Stimulated activated CD4-positive, alpha-beta T cell treated with anti-CD3 and anti-CD28 coated beads, Interleukin-2, amount 100 ng/mL, for 48 hours (primary cell): ENCODE measurements at places on chromosomes 4 and X.

DNA sequence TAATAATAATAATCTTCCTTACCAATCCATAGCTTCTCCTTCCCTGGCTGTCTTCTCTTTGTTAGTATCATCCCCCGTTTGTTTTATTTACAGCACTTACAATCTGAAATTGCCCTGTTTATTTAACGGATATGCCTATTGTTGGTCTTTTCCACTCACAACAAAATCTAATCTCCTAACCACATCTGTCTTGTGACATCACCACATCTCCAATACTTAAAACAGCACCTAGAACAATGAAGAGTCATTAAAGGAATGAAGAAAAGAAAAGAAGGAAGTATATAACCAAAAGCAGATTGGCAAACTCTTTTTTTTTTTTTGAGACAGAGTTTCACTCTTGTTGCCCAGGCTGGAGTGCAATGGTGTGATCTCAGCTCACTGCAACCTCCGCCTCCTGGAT, 38.7 kb upstream of the JADE1 start:
- DNase-seq = no peak

DNA sequence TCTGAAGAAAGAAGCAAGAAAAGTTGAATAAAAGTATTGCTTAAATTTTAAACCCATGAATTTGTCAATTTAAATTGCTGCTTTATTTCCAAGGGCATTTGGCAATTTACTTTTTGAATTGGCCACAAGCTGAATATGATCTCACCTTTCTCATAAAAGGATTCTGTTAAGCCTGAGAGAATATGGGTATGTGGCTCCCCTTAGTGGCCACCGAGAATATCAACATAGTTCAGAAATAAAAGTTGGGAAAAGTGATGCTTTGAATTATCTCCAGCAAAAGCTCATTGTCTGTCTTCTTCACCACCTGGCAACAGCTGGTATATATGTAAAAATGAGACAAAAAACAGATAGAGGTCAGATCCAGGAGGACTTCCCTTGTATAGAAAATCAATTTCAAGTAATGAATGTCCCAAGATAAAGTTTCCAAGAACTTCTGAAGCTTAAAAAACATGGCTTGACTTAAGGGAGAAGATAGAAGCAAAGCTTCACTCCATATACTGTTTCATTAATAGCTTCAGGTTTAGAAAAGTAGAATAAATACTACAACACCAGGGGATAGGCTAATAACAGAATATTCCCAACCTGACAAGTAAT, 290.7 kb upstream of the FAM241A start:
- no peak for DNase-seq

- DNase-seq = no peak
These were observed 170.1 kb downstream of the LARP7 start for GRCh38 chr4:112807083-112807482.

GRCh38 chr4:20883677-20884076, 183.4 kb downstream of the PACRGL start:
- DNase-seq = no peak

GRCh38 chr4:182975806-182976205, 58.6 kb upstream of the DCTD start:
- peak; percentile 7 for DNase-seq

DNA sequence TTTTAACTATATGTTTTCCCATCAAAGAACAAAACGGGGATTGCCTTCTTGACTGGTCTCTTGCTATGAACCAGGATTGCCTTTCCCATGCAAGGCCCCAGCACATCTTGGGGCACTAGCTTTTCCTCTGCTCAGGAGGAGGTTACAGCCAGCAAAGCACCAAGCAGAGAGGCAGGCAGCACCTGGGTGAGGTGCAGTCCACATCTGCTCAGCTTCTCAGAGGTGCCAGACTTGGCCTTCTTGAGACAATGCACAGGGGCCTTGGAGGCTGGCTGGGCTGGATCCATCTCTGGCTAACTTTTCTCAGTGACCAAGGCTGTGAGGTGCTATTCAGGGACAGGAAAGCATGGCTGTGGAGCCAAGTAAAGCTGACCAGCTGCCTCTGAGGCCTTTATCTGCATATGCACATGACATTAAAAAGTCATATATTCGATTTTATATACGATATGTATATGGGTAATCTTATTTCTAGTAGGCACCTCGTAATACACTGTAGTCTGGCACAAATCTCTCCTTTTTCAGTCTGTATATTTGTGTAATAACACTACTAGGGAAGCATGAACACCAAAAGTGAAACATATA, 86.9 kb downstream of the CC2D2A start:
- DNase-seq = no peak

- DNase-seq = no peak
These were observed 1958.7 kb upstream of the IGFBP7 start for GRCh38 chr4:59068722-59069418.

DNA sequence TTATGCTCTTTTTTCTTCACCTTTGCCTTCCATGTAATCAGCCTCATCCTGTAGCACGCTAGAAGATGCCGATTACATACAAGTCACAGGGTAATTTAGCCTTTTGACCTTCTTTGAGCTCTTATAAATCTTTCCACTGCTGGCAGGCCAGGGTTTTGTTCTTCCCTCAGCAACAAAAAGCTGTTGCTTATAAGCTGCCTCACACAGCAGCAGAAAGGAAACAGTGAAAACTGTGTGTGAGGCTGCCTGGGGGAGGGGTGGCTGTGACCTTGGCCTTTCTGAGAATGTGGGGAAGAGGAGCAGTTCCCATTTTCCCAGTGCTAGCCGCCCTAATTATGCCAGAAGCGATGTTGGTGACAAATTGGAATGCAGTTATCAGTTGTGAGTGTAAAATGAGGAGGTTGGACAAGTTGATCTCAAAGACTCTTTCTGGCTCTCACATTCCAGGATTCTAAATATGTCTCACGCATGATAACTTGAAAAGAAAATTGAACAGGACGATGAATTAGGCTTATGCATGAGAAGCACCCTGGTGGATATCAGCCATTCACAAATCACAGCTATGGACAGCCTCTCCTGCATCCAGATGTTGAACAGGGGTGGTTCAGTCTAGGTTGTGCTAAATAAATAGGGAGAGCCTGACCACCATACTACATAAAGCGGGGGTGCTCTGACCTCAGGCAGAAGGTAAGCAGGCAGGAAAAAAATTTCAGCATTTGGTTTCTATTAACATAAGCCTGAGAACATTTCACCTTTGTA, 25.7 kb downstream of the SLITRK2 start:
- DNase-seq = no peak

DNA sequence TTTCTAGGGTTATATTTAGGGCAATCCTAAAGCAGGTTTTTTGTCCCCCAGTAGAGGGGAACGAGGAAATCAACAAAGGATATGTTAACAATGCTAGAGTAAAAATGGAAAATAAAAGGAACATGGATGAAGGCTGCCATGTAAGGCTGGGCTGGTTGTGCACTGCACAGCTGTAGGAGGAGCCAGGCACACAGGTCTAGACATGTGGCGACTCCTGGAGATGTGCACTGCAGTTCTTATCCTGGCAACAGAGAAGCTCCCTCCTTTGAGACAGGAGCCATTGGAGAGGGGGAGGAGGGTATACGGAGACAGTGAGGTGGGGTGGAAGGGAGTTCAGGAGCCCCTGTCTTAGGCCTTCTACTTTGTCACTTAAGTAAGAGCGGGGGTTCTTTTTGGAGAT, 65.9 kb downstream of the NAT8L start:
- no peak for DNase-seq

DNA sequence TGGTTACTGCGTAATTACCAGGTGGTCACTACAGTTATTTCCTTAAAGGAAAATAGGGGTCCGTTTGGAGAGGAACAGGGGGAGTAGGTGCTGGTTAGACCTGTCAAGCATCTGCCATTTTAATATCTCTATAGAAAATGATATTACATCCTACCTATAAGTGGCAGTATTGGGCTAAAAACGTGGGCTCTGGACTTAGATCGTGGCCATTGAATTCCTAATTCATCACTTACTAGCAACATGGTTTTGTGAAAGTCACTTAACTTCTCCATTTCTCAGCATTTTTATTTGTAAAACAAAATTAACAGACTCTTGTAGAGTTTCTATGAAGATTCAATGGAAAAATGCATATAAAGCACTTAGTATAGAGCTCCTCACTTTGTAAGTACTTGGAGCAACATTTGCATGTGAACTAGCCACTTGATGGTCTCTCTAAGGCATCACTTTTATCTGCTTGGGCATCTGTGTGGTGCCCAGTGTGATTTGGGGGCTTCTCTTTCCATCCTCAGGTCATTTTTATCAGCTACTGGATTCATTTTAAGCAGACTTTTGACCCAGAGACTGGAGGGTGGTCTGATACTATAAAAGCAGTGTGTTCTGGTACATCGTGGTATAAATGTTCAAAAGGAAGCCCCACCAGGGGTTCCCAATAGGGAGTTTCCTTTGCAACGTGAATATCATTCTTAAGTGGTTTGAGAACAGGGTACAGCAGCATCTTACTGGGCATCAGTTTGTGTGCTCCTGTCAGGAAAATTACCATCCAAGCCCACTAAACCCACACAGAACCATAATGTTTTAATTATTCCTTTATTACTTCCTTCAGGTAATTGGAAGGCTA, 42.7 kb upstream of the RASSF6 start:
- no peak for DNase-seq

- no peak for DNase-seq
These were observed 272.8 kb upstream of the EPHA5 start for GRCh38 chr4:65943076-65943475.

DNA sequence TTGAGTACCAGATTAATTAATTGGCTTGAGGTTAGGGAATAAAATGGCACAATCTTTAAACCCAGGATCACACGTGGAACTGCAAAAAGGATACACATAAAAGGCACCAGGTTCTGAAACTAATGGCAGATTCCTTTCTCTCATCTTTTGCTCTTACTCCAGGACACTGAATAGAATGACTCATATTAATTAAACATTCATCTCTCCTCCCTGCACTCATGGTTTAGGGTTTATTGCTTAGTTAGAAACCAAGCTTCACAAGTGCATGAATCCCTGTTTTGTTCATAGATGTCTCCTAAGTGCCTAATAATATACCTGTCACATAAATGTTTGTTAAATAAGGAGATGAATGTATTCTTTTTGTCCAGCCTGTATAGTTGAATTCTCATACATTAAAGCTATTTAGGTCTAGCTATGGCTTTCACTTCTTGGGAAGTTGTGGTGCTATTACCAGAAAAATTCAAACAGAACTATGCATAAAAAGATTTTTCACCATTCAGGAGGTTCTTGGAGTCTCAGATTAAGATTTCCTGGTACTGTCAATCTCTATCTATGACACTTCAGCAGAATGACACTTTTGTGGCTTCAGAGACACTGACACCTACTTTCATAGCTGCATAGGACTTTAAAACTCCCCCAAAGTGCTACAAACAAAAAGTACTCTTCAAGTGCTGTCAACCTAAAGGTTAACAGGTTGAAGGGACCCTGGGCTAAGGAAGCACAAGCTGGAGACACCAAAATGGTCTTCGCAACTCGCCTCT, 7.4 kb downstream of the CORIN start:
- no peak for DNase-seq

GRCh38 chr4:183097231-183098018, 1.6 kb upstream of the WWC2 start:
- DNase-seq = no peak

DNA sequence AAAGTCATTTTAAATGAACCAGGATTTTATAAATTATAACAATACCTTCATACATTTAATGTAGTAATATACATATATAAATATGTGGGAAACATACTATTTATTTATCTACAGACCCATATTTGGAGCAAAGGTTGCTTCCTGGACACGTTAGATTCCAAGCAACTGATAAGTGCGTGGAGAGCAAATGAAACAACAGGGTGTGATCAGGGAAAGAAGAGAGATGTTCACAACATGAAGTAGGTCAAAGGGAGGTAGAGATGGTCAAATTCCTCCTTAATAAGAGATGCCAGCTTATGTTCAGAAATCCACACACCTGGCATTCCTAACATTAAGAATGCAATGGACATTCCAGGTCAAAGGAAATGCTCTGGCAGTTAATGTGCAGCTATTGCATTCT, 53.1 kb upstream of the HPGD start:
- DNase-seq = no peak

GRCh38 chr4:138875891-138876608, 139.5 kb upstream of the NOCT start:
- no peak for DNase-seq

GRCh38 chr4:132333724-132334047, 815.4 kb upstream of the PCDH10 start:
- no peak for DNase-seq

DNA sequence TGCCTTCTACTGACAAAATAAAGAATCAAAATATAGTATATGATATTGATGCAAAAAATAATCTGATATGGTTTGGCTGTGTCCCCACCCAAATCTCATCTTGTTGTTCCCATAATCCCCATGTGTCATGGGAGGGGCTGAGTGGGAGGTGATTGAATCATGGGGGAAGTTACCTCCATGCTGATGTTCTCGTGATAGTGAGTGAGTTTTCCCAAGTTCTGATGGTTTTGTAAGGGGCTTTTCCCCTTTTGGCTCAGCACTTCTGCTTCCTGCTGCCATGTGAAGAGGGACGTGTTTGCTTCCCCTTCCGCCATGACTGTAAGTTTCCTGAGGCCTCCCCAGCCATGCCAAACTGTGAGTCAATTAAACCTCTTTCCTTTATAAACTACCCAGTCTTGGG, 70.2 kb downstream of the TMEM165 start:
- DNase-seq = no peak

- no peak for DNase-seq
These were observed 90.4 kb upstream of the PJA1 start for GRCh38 chrX:69255441-69256290.

GRCh38 chrX:106906361-106906760, 3.2 kb upstream of the RIPPLY1 start:
- no peak for DNase-seq

DNA sequence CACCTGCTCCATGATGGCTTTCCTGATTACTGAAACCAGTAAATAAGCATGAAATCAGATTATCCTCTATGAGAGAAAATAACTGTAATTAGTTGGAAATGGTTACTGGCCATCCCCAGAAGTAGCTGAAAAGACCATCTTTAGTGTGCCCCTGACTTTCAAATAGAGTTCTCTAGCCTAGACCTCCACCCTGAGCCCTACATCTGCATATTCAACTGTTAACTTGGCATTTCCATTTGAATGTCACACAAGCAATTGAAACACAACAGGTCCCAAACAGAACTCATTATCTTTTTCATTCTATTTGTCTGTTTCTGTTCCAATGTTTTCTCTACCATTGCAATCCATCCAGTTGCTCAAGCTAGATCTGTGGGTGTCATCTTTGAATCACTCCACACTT, 952.3 kb downstream of the RPA4 start:
- no peak for DNase-seq

DNA sequence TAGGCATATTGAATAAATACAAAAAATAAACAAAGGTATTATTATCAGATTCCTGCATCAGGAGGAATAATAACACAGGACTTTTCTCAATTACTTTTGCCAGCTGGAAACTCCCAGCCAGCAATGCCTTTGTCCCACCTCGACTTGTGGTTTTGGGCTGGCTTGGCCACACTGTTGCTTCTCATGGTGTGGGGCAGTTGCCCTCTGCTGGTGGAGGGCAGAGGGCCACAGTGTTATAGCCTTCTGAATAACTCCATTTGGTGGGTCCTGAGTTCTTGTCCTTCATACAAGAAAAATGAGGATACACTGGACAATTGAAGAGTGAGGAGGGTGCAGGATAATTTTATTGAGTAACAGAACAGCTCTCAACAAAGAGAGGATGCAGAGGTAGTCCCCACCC, 1206.0 kb upstream of the ADGRL3 start:
- no peak for DNase-seq
